Fibroblast of skin of abdomen (primary cell): ENCODE measurements at places on chromosomes 5 and 9.

DNA sequence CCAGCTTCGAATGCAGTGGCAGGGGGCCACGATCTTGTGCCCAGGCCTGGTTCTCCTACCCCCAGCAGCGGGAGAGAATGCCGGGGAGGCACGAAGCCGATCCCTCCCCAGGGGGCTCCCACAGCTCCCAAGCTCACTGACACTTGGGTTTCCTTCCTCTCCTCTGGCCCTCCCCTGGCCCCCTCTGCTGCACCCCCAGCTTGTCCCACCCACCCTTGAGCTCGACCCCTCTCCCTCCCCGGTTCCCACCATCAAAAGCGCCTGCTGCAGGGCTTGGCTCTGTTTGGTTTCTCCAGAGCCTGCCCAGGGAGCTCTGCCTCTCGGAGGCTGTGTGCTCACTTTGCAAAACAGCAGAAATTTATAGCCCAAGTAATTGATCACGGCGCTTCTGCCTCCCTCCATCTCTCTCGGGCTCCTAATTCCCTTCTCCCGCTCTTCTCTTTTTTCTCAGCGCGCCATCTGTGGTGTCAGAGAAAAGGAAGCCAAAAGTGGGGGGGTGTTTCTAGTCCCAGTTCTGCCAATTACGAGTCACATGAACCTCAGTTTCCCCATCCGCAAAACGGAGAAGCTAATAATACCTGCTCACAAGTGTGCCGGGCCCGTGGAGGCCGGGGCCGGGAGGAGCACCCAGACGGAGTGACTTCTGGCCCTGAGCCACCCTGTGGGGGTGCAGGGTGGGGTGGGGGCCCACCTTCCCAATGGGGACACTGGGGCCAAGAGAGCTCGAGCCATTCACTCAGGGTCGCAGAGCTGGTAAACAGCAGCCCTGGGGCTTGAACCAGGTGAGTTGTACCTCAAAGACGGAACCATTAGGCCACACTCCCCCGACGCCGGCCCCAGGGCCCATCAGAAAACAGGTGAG lies 141.2 kb upstream of the IER5L start:
- DNase-seq = peak; percentile 50

- no peak for DNase-seq
These were observed 206.9 kb downstream of the SYK start for GRCh38 chr9:91008568-91008967.

- no peak for DNase-seq
These were observed 451.7 kb downstream of the BNC2 start for GRCh38 chr9:16418721-16419120.

- DNase-seq = peak; percentile 98
These were observed 28.8 kb upstream of the TJP2 start for GRCh38 chr9:69145144-69145715.

GRCh38 chr5:9126490-9126889 lies 419.4 kb downstream of the SEMA5A start:
- peak; percentile 17 for DNase-seq

GRCh38 chr5:26518065-26518464 lies 520.3 kb downstream of the CDH9 start:
- DNase-seq = no peak

GRCh38 chr9:22030101-22030598 lies 21.0 kb upstream of the CDKN2B start:
- DNase-seq = peak; percentile 40

GRCh38 chr5:172379481-172379880 lies 74.8 kb downstream of the SH3PXD2B start:
- DNase-seq = no peak

DNA sequence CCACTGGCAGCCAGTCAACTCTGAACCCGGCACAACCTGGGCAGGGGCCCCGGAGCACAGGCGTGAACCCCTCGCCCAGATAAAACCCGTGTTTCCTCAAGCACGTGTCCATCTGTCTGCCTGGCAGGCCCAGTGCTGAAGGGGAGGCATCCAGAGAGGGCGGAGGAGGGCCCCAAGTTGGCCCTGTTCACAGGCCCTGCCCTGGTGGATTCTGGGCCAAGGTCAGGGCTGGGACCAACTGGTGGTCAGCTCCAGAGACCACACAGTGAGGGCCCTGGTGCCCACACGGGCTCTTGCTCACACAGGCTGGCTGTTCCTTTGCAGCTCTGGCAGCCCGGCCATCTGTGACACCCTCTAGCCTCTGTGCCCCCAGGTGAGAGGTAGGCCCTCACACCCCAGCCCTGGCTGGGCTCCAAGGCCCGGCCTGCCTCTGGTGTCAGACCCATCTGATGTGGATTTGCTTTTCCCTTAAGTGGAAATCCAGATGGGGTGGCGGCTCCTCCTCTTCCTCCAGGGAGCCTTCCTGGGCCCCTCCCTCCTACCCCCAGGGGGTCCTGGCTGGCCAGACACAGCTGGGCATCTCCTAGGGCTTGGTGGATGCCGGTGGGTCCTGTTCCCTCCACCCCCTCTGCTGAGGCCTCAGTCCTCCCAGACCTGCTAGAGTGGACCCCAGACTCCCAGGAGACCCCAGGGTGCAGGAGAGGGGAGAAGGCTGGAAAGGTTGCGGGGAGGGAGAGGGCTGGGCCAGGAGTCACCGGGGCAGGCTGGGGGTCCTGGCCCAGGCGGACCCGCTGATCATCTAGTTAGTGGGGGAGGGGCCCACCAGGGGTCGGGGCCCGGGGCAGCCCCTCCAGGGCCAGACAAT lies 525 bp upstream of the STPG3 start:
- DNase-seq = no peak

GRCh38 chr9:131436376-131436775 lies 42.5 kb downstream of the PRRC2B start:
- no peak for DNase-seq

GRCh38 chr5:84715686-84716085 lies 331.0 kb upstream of the EDIL3 start:
- no peak for DNase-seq

DNA sequence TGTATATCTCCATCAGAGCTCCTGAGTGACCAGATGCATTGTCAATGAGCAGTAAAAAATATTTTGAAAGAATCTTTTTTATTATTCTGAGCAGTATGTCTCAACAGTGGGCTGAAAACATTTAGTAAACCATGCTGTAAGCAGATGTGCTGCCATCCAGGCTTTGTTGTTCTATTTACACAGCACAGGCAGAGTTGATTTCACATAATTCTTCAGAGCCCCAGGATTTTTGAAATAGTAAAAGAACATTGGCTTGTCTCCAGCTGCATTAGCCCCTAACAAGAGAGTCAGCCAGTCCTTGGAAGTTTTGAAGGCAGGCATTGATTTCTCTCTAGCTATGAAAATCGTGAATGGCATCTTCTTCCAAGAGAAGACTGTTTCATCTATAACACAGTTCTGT lies 25.2 kb upstream of the ENTREP1 start:
- no peak for DNase-seq

DNA sequence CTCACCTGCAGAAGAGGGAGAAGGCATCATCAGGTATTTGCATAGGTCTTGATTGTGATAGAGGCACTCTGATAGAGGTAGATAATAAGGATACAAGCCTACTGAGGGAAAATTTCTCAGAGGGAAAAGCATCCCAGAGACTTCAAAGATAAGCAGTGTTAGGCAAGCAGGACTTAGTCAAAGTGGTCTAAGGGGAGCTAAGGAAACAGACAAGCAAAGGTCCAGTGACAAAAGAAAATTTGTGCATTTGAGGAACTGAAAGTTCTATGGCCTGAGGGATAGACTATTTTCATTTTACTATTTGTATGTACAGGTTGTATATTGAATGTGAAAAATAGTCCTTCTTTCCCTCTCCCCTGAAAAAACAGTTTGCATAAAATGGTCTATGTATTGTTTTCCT lies 27.4 kb downstream of the OXCT1 start:
- no peak for DNase-seq

GRCh38 chr9:72895122-72895521 lies 57.7 kb downstream of the ALDH1A1 start:
- no peak for DNase-seq

- no peak for DNase-seq
These were observed 79.4 kb downstream of the SFXN1 start for GRCh38 chr5:175557778-175558177.

DNA sequence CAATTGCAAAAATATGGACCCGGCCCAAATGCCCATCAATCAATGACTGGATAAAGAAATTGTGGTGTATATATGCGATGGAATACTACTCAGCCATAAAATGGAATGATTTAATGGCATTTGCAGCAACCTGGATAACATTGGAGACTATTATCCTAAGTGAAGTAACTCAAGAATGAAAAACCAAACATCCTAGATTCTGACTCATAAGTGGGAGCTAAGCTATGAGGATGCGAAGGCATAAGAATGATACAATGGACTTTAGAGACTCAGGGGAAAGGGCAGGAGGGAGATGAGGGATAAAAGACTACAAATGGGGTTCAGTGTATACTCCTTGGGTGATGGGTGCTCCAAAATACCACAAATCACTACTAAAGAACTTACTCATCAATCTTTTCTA lies 247.6 kb upstream of the FBXL7 start:
- DNase-seq = no peak

- DNase-seq = no peak
These were observed 15.2 kb upstream of the SPIN1 start for GRCh38 chr9:88373045-88373444.

GRCh38 chr9:82247318-82247717 lies 258.7 kb downstream of the SPATA31D1 start:
- peak; percentile 1 for DNase-seq

GRCh38 chr5:43191740-43192557 lies at the start of gene NIM1K:
Gene NIM1K, plus strand, starts transcription at chr5:43192225. Its CDS starts 53,551 bp downstream, at chr5:43245776.
- peak; percentile 41 for DNase-seq

DNA sequence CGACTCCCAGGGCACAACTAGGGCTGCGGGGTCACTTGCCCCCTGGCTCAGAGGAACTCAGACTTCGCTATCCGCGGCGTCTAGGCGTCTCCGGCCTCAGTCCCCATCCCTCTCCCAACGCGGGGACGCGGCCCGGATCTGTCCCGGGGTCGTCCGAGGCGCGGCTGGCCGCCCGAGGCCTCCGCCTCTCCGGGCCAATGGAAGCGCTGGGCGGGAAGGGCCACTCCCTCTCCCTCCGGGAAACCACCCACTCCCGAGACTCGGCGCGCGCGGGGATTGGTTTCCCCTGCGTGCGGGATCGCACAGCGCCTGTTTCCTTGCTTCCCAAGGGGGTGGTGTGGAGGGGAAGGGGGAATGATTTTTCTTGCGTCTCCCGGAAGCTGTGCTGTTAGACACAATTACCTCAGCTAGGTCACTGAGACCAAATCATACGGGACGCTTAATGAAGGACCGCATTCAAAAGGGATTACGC lies 38.3 kb downstream of the NR2F1 start:
- DNase-seq = peak; percentile 60

- DNase-seq = no peak
These were observed 40.4 kb upstream of the MAN2A1 start for GRCh38 chr5:109649318-109649717.

DNA sequence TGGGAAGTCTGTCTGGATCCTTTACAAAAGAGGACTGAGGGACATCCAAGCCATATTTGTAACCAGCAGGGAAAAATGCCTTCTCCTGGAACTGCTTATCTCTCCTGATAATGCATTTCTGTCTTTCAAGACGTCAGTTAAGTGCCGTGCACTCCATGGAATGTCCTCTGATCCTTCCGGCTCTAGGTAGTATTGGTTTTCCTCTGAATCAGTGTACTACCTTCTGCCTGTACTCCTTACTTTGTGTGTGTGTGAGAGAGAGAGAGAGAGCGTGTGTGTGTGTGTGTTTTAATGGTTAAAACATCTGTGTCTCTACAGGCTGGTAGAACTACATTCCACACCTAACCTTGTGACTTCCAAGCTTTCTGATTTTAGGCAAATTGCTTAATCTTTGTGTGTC lies 89.9 kb downstream of the PIP5K1B start:
- no peak for DNase-seq

DNA sequence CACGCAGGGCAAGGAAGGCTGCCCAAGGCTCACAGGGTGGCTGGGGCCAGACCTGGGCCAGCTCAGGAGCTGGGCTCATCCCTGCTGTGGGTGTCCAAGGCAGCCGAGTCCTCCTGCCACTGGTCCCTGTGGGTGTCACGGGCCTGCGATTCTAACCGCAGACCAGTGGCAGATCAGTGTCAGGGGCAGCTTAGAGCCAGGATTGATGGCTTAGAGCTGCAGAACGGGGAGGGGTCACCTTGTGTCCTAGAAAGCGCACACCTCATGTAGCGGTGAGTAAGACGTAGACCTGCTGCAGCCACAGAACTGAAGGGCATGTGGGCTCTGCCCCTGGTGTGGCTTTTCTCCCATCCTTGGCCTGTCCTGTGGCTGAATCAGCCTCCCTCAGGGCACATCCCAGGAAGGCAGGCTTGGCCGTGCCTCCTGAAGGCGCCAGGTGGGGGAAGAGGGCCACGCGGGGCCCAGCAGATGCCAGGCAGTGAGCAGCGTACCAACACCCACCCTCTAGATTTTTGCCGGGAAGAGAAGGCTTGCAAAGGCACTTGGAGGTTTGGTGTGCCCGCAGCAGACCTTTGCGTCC lies 78.3 kb upstream of the FCN2 start:
- DNase-seq = no peak

GRCh38 chr9:18606846-18607245 lies 132.9 kb downstream of the ADAMTSL1 start:
- DNase-seq = peak; percentile 39

DNA sequence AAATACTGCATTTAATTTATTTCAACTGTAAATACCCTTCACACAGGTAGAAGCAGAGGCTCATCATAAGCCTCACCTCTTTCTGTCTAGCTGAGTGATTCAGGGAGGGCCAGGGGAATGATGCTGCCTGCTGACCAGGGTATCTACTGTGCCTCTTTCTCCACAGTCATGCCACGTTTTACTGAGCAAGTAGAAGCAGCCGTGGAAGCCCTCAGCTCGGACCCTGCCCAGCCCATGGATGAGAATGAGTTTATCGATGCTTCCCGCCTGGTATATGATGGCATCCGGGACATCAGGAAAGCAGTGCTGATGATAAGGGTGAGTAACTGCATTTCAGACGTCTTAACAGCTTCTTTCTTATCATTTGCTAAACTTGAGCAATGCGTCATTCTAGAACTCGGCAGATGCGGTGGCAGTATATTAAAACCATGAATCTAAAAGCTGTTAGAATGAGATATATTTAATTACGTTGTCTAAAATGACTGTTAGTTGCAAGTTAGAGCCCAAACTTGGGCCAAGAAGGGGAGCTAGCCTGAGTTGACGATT lies 50.0 kb upstream of the LRRTM2 start:
- no peak for DNase-seq

- peak; percentile 51 for DNase-seq
These were observed 210.0 kb upstream of the PAPPA start for GRCh38 chr9:115943431-115944165.

DNA sequence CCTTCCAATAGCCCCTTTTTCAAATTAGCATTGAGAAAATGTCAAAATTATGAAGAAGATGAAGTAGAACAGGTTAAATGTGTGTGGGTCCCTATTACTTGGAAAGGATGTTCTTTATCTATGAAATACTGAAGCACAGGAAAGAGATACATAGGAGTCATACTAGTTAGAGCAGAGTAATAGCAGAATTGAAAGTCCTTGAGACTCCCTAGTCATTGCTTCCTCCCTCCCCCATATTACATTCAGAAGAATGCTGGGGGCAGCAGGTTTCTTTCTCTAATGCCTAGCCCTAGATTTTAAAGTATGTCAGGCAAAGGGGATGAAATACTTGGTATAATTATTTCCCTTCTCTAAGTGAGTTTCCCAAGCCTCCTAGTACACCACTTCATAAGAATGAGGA lies 4.4 kb downstream of the ZCCHC9 start:
- no peak for DNase-seq
